ENCODE measurements at places on chromosomes 16 and 17.
A peak's percentile ranks its signal among the peaks of the same experiment; 100 is the strongest.

GRCh38 chr16:74896389-74897370 lies 88.2 kb downstream of the WDR59 start:
- peak; percentile 28 for DNase-seq

DNA sequence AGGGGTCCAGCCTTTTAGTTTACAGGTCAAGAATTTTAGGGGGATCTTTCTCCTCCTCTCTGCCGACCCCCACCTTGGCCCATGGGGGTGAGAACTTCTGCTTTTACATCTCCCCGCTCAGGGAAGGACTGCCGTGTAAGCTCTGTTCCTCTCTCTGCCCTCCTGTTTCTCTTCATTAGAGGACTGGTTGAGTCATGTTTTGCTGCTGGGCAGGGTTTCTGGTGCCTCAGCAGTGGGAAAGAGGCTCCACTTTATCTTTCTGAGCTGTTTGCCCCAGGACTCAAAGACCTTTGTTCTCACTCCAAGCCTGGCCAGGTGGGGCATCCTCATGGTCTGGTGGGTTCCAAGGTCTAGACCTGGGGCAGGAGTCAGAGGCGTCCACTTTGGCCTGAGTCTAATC lies 93.0 kb downstream of the UTP18 start:
- no peak for DNase-seq

DNA sequence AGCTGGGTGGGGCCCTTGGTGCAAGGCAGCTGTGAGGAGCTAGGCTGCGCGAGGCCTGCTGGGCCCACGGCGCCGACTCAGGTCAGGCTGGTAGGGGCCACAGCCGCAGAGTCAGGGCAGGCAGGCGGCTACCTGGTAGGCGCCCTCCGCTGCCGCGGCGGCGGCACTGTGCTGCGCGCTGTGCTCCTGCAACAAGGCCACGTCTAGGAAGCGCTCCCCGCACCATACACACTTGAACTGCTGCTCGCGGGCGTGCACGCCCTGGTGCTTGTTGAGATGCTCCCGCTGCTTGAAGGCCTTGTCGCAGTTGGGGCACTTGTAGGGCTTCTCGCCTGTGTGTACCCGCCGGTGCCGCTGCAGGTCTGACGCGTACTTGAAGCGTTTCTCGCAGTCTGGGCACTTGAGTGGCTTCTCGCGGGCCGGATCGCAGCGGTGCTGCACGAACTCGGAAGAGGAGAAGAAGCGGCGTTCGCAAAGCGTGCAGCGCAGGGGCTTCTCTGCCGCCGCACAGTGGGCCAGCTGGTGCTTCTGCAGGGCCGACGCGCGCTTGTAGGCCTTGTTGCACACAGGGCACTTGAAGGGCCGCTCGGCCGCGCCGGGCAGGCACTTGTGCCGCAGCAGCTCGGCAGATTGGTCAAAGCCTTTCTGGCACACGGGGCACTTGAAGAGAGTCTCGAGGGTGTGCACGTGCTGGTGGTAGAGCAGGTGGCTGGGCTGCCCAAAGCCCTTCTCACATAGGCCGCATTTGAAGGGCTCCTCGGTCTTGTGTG lies 3.9 kb downstream of the ZNF319 start:
- no peak for DNase-seq

- no peak for DNase-seq
Observed at GRCh38 chr16:82807311-82807710, 180.5 kb downstream of the CDH13 start.

DNA sequence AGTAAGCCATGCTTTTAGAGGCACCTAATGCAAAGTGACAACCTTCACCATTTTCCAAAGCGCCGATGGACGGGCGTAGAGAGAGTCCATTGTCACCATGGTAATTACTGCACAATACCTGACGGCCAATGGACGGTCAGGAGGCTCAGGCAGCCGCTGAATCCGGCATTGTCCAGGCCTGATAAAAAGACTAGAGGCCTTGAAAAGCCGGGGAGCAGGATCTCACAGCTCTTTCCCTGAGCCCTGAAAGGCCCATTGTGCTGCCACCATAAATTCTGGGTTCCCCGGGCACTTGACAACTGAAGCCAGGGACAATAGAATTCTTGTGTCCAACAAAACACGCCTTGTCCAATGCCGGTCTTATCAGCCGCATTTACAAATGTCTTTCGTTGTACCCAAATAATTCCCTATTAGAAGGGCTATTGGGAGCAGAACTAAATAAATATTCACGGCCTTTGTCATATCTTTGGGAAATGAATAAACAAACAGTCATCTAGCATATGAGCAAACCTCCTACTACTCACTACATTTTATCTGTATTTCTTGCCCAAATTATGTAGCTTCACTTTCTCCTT lies 62.4 kb downstream of the CDH11 start:
- no peak for DNase-seq

DNA sequence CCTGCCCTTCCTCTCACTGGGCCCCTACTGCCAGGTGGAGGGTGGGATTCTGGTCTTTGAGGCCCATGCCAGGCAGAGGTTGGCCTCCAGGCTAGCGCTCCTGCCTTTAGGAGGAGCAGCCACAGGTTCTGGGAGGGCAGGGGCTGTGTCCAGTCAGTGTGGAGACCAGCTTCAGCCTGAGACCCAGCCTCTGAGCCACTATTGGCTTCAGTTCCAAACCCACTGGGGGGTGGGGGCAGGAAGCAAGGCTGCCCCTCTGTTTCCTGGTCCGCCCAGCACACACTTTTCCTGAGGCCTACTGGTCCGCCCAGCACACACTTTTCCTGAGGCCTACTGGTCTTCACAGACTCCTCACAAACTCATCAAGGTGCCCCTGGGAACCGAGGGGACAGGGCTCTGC lies 16.4 kb downstream of the SLC5A10 start:
- no peak for DNase-seq

GRCh38 chr16:50557046-50557445 lies 8.8 kb downstream of the NKD1 start:
- DNase-seq, result no peak

GRCh38 chr17:48850792-48851323 lies 20.0 kb downstream of the CALCOCO2 start:
- no peak for DNase-seq

GRCh38 chr17:82367724-82368524 lies 3.6 kb upstream of the UTS2R start:
- DNase-seq, result no peak

GRCh38 chr17:81867170-81867990 lies 3.8 kb downstream of the ARHGDIA start:
- DNase-seq, result no peak
